Activated naive CD4-positive, alpha-beta T cell (primary cell): ENCODE measurements at places on chromosomes 3 and 15.

DNA sequence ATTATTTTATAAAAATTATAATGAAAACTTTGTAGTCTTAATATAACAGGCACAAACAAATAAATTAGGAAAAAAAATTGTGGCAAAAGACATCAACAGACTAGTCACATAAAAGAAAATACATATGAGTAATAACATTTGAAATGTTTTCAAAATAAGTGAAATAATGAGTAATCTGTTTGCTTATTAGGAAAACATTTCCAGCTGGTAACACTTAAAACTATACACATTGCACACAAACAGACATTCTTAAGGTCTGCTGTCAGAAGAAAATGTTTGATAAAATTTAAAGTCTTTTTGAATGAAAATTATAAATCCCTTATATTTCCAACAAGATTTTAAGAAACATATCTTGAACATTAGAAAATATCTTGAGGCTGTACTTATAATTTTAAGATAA lies 1326.3 kb upstream of the CADM2 start:
- no peak for DNase-seq

DNA sequence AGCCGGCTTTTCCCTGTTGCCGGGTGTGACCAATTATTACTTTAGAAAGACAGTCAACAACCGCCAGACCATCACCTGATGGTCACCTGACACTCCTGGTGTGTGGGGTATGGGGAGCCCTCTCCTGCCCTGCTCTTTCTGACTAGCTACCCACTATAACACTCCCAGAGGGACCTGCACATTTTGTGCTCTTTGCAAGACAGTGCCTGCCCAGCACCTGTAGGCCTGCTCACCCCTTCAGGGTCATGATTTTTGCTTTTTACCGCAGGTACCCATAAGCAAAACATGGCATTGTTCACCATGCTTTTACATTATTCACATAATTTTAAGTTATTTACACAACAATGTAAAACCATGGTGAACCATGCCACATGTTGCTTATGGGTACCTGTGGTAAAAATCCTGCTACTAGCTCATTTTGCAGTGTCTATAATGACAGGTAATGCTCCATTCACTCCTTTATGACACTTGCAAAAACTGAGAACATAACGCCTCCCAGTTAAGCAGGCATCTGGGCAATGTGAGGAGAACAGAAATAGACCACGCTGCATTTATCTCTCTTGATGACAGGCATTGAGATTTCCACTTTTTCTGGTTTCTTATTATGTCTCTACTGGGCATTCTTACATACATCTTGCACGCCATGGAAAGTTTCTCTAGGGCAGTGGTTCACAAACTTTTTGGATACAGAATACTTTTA lies 9.9 kb downstream of the CCRL2 start:
- DNase-seq, result no peak

DNA sequence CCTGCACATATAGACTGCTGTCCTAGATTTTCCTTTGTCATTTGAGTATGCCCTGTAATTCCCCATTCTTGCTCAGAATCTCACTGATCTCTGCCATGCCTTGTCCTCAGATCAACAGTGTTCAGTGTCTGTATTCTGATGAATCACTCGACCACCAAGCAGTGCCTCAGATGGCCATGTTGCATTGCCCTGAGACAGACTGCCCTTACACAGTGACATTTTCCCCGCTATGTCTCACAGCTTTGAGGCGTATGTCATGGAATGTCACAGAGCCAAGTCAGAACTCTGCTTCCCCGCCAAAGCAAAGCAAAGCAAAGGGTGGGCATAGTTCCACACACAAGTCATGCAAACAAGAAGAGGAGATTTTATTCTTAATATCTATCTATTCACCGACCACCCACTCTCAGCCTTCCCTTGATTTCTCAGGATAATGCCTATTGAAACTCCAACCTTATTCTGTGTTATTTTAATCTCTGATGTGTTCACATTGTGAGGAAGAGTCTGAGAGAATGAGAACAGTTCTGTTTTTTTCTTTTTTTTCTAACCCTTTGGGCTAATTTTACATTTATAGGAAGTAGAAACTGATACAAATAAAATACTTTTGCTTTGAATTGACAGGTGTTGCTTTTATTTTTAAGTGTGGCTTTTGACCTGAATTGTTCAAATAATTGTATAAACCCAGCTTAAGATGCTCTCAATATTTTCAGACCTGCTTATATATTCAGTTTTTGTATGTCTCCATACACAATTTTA lies 16.9 kb upstream of the PSMD6 start:
- no peak for DNase-seq

DNA sequence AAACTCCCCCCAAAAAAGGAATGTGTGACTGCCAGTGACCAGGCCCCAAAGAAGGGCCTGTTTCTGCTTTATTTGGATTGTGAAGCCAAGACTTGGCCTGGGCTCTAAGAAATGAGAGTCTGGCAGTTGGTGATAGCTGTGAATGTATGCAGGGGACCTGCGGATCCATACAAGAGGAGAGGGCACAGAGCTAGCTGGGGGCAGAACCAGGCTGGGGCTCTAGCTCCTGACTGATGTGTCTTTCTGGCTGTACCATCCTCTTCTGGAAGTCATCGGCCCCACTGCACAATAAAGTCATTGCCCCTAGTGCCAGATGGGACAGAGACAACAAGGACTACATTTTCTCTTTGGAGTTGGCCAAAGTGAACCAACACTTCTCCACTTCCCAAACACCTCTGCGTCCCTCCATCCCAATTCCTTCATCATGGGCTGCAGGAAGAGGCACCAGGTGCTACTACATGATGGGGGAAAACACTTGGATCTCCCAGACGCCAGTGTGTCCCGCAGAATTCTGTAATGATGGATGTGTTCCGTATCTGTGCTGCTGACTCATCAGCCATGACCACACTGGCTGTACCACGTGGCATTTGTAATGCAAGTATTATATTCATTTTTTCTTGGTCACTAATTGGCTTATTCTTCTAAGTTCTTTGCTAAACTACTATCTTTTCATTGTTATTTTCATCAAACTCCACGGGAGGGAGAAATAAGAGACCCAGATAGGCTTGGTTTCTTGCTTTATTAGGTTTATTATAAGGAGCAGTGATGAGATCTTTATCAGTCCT lies 1.7 kb upstream of the PLA2G4F start:
- DNase-seq, result no peak

DNA sequence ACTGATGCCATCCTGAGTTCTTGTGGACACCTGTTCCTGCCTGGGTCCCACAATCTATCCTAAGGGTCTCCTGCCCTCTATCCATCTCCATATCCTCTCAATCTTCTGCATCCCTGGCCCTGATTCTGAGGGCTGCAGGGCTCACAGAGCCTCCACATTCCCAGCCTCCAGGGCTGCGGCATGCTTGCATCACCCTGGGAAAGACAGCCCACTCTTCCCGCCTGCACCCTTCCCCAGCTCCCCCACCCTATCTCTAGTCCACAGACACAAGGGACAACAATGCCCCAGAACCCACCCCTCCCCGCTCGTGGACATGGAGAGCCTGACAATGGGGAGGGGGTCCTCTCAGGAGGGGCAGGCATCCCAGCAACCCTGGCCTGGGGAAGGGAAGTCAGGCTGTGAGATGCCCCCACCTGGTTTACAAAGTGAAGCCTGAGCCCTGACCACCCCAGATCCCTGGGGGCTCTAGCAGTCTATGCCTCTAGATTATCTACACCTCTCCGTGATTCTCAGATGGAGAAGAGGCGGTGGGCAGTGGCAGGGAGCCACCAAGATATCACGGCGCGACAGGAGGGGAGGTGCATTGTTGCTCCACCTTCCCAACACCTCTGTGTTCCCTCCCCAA lies 10.3 kb downstream of the SEMA3G start:
- no peak for DNase-seq

GRCh38 chr3:22893644-22894325 lies 309.3 kb upstream of the UBE2E2 start:
- no peak for DNase-seq

DNA sequence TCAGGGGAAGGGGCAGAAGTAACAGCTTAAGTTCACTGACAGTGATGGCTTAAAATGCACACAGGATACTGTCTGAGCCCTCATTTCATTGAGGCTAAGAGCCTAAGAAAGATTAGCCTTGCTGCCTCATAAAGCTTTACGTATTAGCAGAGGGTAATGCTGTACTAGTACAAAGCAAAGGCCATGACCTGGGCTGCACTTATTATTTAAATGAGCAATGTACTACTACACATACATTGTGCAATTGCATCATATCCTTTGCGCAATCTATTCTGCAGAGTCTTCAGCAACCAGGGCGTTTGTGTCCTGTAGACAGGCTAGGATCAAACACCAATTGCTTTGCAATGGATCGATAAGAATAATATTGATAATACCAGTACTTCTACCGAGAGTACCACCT lies 221.8 kb downstream of the TPRG1 start:
- no peak for DNase-seq

DNA sequence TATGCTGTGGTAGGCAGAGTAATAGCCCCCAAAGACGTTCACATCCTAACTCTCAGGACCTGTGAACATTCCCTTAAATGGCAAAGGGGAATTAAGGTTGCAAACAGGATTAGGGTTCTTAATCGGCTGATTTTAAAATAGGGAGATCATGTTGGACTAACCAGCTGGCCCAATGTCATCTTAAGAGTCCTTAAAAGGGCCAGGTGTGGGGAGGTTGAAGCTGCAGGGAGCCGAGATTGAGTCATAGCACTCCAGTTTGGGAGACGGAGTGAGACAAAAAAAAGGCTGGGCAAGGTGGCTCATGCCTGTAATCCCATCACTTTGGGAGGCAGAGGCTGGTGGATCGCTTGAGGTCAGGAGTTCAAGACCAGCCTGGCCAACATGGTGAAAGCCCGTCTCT lies 1.6 kb upstream of the FLNB start:
- DNase-seq, result no peak

- no peak for DNase-seq
Measured at GRCh38 chr3:190000187-190000860, 120.4 kb downstream of the P3H2 start.

DNA sequence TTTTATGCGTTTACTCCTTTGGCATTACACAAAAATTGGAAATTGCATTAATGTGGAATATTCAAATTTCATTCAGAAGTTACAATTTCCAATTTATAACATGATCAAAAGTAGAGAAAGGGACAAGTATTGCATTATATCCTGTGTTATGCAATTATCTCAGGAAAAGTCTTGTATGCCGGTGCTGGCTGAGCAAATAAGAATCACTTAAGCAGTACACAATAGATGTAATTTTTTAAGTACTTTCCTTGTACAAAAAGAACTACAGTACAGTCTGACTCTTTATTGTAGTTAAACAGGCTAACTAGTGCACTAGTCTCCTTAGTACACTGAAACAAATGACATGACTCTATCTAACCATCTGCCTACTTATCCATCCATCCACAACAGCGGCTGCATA lies 493.2 kb upstream of the KCNMB2 start:
- DNase-seq, result no peak

- no peak for DNase-seq
Measured at GRCh38 chr3:179308001-179308400, 14.8 kb upstream of the ZNF639 start.

DNA sequence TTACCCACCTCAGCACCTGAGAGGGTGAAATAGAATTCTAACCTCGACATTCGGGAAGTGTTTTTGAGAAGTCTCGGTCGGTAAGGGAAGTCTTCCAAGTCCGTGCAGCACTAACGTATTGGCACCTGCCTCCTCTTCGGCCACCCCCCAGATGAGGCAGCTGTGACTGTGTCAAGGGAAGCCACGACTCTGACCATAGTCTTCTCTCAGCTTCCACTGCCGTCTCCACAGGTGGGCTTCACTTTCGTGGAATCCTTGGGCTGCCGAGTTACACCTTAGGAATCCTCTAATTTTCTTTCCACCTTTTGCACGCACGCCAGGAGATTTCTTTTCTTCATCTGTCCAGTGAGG lies 775 bp downstream of the CCNDBP1 start:
- no peak for DNase-seq

GRCh38 chr15:89772932-89773583 lies 3.1 kb upstream of the MESP2 start:
- DNase-seq, result no peak

DNA sequence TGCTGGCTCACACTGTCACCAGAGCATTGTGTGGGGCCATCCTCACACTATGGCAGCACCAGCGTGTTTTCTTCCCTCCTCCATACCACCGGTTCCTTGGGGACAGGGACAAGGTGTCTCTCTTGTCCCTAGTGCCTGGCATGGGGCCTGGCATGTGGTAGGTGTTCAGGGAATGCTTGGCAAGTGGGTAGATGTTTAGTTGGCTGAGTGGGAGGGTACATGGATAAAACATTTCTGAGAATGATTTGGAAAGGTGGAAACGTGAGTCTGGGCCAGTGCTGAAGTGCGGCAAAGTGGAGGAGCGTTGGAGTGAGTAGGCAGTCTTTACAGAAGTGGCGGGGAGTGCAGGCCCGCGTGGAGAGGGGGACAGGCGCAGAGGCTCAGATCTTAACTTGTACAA lies 15.0 kb downstream of the SNAPC5 start:
- DNase-seq, result no peak

- no peak for DNase-seq
Measured at GRCh38 chr3:71305231-71306206, 278.0 kb downstream of the FOXP1 start.

GRCh38 chr3:24018784-24019570 lies 73.9 kb downstream of the NR1D2 start:
- DNase-seq, result no peak

- DNase-seq, result no peak
Measured at GRCh38 chr3:173529062-173529711, 131.6 kb downstream of the NLGN1 start.

GRCh38 chr3:171614318-171614921 lies 154.2 kb upstream of the TNIK start:
- no peak for DNase-seq

DNA sequence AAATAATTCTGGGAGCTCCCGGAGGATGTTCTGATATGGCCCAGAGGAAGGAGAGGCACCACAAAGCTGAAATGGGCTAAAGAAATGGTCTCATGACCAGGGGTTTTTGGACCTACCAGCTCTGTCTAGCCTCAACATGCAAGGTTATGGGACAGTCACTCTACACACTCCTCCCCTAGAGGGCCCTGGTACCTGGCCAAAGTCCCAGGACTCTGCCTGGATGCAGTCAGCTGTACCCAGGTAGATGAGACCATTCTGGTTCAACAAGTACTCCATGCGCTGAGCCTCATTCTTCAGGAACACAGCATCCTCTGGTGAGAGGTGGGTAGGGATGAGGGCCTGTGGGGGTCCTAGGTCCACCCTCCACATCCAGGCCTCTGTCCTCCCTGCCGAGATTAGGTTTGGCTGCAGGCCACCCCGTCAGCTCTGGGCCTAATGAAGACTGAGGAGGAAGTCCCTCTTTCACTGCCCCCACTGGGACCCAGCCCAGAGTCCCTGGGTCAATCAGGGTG lies 9.5 kb downstream of the EPB42 start:
- no peak for DNase-seq

DNA sequence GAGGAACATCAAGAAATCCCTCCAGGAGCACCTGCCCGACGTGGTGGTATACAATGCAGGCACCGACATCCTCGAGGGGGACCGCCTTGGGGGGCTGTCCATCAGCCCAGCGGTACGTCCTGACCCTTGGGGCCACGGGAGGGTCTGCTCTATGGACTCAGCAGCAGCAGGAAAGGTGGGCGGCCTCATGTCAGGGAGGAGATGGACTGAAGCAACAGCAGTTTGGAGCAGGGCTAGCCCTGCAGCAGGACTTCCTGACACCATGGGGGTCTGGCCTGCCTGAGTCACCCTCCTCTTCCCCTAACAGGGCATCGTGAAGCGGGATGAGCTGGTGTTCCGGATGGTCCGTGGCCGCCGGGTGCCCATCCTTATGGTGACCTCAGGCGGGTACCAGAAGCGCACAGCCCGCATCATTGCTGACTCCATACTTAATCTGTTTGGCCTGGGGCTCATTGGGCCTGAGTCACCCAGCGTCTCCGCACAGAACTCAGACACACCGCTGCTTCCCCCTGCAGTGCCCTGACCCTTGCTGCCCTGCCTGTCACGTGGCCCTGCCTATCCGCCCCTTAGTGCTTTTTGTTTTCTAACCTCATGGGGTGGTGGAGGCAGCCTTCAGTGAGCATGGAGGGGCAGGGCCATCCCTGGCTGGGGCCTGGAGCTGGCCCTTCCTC lies 24.2 kb downstream of the HDAC11 start:
- no peak for DNase-seq
